ENCODE measurements at places on chromosomes 7 and 10.

- DNase-seq, result no peak
Measured at GRCh38 chr7:57425969-57426628, 23.9 kb upstream of the ZNF716 start.

DNA sequence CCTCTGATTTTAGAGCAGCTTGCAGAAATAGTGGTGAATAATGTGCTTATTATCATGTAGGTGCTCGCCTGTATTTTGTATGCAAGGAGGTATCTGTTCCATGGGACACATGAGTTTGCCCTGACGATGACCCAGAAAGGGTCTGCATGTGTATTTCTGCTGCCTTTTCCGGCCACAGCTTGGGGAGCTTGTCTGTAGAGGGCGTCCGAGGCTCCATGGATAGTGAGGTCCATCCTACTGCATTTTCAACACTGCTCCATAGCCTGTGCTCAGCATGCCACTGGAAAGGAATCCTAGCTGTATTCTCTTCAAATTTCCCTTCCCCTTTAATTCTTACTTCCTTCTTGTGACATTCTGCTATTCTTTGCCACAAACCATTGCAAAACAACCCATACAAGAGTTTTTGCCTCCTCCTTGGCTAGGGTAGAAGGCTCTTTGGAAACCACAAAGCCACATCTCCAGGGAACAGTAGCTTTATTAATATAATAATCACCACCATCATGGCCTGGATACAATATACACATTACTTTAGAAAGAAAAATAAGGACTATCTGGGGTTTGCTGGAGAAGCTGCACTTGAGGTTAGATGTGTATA lies 127.7 kb downstream of the DYNC1I1 start:
- no peak for DNase-seq

DNA sequence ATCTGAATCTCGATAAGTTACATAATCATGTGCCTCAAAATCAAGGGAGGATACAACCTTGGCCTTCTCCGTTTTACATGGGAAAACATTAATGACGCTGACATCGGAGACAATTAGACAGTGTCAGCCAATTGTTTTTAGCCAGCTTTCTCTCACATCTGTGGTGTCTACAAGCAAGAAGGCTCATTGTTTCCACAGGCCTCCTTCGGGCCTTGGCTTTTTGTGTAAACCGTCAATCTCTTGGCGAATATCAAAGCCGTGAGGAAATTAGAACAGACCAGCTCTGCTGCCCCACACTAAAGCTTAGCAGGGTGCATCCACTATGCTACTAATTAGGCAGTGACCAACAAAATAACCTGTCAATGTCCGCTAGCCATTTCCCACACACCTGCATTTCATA lies 43.2 kb downstream of the VAX1 start:
- DNase-seq, result peak; percentile 1

DNA sequence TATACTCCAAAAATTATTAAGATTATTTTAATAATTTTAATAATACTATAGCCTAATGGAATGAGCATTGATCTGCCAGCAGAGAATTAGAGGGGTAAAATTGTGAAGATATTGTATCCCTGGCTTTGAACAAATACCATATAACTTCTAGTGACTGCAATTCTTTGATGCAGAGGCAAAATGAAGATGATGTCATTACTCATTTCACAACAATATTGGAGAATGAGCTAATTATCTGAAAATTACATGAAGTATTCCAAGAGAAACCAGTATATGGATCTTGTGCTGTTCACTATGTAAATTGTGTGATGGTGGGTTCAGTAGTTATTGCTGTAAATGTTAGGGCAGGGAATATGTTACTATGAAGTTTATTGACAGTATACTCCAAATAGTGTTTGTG lies 80.2 kb downstream of the CFTR start:
- no peak for DNase-seq

DNA sequence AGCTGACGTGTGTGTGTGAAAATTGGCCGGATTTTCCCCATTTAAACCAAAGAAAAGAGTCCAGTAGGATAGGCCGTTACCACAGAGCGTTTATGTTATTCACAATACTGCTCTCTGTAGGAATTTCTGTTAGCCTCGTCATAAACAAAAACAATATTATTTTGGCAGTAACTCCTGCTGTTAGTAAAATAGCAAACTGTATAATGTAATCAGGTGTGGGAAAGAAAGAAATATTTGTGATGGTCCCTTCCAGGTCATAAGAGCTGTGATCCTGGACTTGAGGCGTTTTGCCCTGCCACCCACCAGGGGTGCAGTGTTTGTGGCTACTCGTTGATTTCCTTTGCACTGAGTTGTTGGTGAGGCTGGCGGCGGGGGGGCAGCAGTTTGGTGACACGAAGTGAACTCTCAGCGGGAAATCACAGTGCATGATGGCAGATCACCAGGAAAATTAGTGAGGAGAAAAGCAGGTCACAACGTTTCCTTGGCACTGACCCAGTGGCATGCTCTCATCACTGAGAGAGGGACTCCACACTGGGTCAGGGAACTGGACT lies 2.8 kb downstream of the EEPD1 start:
- DNase-seq, result peak; percentile 9

DNA sequence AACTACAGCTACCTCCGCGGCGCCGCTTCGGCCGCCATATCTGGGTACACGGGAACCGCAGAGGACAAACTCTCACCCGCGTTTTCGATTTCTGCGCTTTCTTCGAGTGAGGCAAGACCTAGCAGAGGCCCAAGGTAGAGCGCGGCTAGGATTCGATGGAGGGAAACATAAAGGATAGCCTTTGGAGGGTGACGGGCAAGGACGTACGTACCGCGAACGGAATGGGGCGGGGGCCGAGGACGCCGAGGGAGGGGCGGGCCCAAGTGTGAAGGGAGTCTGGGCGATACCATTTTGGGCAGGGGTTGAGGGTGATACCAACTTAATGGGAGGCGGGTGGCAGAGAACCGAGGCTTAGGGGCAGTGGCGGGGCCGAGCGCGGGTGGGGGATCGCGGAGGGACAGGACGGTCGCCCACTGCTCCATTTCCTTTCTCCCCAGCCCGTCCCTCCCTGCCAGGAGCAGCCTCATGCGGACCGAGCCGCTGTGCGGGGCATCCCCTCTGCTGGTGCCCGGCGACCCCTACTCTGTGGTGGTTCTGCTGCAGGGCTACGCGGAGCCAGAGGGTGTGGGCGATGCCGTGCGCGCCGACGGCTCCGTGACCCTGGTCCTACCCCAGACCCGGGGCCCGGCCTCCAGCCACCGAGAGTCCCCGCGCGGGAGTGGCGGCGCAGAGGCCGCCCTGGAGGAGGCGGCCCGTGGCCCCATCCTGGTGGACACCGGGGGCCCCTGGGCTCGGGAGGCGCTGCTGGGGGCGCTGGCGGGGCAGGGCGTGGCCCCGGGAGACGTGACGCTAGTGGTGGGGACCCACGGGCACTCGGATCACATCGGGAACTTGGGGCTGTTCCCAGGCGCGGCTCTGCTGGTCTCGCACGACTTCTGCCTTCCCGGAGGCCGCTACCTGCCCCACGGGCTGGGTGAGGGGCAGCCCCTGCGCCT lies at the start of gene MBLAC1:
MBLAC1 (plus strand) TSS at position 37 of the 935 bp plus-strand sequence; CDS start at position 466, 429 bp downstream.
- DNase-seq, result peak; percentile 96

- no peak for DNase-seq
Measured at GRCh38 chr10:45243261-45243660, 72.1 kb downstream of the OR13A1 start.

DNA sequence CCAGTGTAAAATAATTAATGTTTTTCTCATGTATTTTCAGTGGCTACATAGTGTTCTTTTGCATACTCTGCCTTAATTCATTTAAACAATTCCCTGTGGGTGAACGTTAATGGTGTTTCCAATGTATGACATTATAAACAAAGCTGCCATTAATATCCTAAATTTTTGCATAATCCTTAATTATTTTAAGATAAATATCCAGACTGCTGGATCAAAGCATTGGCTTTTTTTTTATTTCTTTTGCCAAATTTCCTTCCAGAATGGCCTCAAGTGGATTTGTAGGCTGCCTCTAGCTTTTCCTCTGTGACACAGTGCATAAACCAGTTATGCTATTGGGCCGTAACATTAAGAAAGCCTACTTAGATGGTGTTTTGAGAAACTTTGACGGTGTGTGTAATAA lies 29.5 kb downstream of the MCM10 start:
- DNase-seq, result no peak

GRCh38 chr10:84026821-84027257 lies 112.5 kb upstream of the GHITM start:
- peak; percentile 39 for DNase-seq

DNA sequence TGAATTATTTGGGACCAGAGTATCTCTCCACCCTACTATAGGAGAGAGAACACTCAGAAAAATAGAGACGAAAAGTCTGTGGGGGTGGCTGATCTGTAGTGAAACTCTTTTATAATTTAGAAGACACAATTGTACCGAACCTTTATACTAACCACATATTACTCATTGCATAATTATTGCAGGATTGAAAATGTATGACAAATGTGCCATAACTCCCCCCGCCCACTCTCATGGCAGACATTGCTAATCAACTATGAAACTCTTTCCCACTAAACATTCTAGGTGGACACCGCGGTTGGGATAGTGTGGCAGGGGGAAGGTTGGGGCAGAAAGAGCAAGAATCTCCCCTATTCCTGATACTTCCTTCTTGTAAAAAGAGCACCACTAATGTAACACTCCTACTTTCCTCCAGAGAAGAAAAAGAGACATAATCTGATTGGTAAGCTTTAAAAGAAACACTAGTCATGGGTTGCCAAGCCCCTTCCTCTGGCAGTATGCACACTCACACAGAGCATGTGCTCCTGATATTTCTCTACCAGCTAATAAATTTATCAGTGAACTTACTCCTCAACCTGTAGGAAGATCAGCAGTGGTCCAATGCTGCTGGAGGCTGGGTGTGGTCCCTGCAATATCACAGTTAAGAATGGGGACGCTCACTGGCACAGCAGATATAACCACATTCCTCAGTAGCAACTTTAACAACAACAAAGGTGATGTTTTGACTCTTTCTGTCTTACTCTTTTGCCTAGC lies 18.7 kb upstream of the ARID5B start:
- DNase-seq, result no peak

GRCh38 chr7:139046143-139046542 lies 10.3 kb upstream of the ZC3HAV1L start:
- no peak for DNase-seq

DNA sequence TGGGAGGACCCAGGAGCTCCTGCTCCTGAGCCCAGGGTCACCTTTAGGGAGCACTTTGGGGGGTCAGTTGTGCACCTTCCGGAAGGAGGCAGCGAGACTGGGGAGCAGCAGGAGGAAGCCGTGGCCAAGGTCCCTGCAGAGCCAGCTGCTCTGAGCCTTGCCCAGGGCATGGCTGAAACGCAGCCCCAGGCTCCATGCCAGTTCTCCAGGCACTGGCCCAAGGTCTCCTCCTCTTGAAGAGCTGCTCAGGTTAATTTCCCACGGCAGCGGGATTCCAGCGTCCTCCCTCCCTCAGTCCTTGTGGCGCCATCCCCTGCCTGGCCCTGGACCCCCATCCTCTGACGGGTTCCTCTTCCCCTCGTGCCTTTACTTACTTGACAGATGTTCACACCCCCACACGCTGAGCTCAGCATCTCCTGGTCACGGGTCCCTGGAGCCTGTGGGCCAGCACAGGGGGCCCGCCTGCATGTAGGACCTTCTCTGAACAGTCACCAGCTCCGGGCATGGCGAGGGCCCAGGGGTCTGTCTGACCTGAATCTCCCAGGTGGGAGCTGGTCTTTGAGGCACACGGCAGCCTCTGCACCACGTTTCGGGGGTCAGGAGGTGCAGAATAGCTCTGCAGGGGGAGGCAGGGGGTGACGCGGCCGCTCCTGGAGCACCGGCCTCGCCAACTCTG lies 16.7 kb upstream of the CFAP46 start:
- DNase-seq, result no peak
